ENCODE measurements at places on chromosomes 7 and 10.

- no peak for DNase-seq
Observed at GRCh38 chr10:100148353-100149211, 37.2 kb downstream of the ERLIN1 start.

DNA sequence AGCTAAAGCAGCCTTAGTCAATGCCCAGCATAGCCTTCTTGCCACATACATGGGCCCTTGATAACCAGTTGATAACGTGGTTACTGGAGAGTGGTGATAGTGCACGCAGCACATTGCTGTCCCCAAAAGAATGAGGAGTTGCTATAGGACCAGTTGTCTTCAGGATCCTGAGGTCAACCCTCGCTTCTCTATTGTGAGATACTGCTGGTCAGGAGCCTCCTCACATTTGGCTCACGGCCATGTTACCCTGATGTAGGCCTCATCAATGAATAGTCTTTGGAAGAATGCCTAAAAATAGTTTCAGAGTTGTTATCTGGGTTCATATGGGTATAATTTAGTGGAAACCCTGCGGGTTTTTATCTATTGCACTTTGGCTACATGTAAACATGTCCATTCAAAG is 230.7 kb downstream of the VTI1A start:
- DNase-seq = no peak

GRCh38 chr10:36050763-36051499 is 408.8 kb upstream of the FZD8 start:
- DNase-seq = no peak

DNA sequence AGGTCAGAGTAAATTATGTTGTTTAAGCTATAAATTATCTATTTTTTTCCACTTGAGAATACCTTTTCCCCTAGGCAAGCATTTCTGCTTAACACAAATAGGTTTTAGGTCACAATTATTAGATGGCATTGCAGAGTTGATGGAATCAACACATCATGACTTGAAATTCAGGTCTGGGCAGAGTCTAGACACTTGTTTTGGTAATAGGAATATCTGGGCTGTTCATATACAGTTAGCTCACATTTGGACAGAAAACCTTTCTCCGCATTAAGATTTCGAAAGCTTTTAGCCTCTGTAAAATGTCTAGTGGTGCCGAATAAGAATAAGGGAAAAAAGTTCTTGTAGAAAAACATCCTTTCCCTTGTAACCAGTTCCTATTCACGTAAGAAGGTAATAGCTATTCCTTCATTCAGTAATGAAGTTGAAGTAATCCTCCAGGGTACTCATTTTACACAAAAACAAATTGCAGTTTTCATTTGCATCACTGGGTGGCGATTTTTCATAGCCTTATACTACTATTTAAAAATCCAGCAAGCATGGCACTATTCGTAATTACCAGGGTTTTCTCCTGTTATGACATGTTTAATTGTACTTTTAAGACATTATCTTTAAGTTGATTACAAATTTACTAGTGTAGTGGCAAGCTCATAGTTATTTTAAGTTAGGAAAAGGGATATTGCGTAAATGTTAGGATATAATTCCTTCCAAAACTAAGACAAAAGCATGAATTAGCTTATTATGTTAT is 37.0 kb downstream of the RPA3 start:
- no peak for DNase-seq

- DNase-seq = no peak
Observed at GRCh38 chr7:116786791-116787443, 75.5 kb upstream of the CAPZA2 start.

DNA sequence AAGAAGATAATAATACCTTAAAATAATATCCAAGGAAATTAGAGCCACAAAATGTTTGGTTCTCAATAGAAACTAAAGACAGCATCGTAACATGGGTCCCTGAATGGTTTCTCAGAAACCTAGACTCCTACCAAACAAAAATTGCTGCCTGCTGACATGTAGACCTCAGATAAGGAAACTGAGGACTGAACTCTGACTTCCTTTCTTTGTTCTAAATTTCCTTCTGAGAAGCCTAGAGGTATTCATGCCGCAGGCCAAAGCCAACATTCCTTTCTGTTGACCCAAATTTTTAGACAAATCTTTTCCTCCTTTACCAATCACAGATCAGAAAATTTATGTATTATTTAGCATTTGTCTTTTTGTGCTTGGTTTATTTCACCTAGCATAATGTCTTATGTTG is 816.7 kb upstream of the PHF14 start:
- no peak for DNase-seq
